ENCODE measurements at places on chromosomes 12 and 14. TPM values are rescaled to one million over a fixed set of nuclear protein-coding genes. Genes with fewer than 3 reads are reported as not detected.
A peak's percentile ranks its signal among the peaks of the same experiment; 100 is the strongest.

- no peaks in the 10 kb centered on the region for H3K36me3 ChIP-seq
- no peaks in the 10 kb centered on the region for H3K27me3 ChIP-seq
- peaks cover 8% of the 10 kb centered on the region for H3K4me1 ChIP-seq
- no peak for DNase-seq
- H3K4me3 ChIP-seq = no peak overlapping the region
Measured at GRCh38 chr14:82079553-82079952, 545.9 kb upstream of the SEL1L start.

GRCh38 chr12:129901254-129901653 is 2.6 kb downstream of the TMEM132D start:
- no peaks in the 10 kb centered on the region for H3K36me3 ChIP-seq
- DNase-seq = no peak
- H3K4me1 ChIP-seq = peaks cover 7% of the 10 kb centered on the region
- no peak overlapping the region for H3K4me3 ChIP-seq

- no peak overlapping the region for H3K27ac ChIP-seq
- DNase-seq = no peak
- H3K27me3 ChIP-seq = no peaks in the 10 kb centered on the region
- H3K4me3 ChIP-seq = no peak overlapping the region
Measured at GRCh38 chr12:107096571-107096970, 3.2 kb upstream of the CRY1 start.

- H3K27me3 ChIP-seq = no peaks in the 10 kb centered on the region
- no peaks in the 10 kb centered on the region for H3K36me3 ChIP-seq
- no peaks in the 10 kb centered on the region for H3K4me1 ChIP-seq
- no peak overlapping the region for H3K4me3 ChIP-seq
Measured at GRCh38 chr12:116166306-116166705, 111.2 kb downstream of the MED13L start.

DNA sequence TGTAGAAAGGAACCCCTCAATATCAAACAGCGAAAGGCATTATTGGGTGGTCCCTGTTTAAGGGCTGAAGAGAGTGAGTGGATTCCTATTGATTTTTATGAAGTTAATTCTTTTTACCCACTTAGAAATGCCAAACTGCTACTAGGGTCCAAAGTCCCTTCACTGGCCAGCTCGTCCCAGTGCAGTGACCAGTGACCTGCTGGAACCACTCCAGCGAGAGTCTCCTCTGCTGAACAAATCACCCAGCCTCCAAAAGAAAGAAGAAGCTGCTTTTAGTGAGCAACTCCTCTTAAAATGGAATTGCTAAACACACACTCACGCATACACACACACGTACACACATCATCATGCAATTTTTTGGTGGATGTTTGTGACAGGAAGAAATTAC is 198.2 kb upstream of the PLEKHG7 start:
- H3K36me3 ChIP-seq = no peaks in the 10 kb centered on the region
- no peak overlapping the region for H3K27ac ChIP-seq
- no peak overlapping the region for H3K4me3 ChIP-seq
- H3K27me3 ChIP-seq = no peaks in the 10 kb centered on the region
- DNase-seq = no peak

Gene DNAH10
- total RNA-seq = 0.24 TPM

DNA sequence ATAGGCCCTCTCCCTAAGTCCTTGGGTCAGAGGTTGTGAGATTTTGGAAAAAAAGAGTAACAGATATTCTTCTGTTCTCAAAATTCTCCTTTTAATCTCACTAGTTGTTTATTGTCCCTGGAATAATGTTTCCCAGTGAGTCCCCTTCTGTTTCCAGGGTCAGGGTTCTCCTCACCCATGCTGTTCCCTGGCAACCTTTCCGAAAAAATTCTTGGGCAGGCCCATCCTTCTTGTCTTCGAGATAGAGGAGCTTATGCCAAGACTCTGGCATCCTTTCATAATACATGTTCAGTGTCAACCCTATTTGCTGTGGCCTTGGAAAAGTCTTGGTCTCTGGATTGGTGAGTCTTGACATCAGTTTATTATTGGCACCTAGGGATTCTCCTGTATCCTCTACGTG is 212.4 kb upstream of the FAR2 start:
- H3K36me3 ChIP-seq = no peaks in the 10 kb centered on the region
- no peak overlapping the region for H3K27ac ChIP-seq
- DNase-seq = no peak

Gene YLPM1
- 69.0 TPM for total RNA-seq

Gene LUM
- total RNA-seq = not detected

GRCh38 chr14:96400495-96400894 is 8.6 kb downstream of the AK7 start:
- no peaks in the 10 kb centered on the region for H3K36me3 ChIP-seq
- no peaks in the 10 kb centered on the region for H3K27me3 ChIP-seq
- no peak for DNase-seq
- H3K27ac ChIP-seq = no peak overlapping the region
- H3K4me3 ChIP-seq = no peak overlapping the region
- no peaks in the 10 kb centered on the region for H3K4me1 ChIP-seq

DNA sequence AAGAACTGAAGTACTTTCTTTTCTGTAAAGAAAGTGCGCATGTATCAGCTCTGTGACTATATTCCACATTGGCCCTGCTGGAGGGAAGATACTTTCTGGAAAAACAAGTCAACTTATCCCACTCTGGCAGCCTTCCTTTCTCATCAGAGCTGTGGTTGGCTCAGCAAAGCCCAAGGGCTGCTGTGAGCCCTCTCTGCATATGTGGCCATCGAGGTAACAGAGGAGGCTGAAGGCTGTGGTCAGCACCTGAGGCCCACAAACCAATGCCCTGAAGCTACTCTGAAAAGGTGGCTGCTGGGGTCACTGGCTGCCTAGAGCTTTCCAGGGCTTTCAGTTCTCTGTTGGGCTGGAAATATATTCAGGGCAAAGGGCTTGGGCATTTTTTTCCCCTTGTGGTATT is 70.8 kb upstream of the IGF1 start:
- H3K27me3 ChIP-seq = no peaks in the 10 kb centered on the region
- peaks cover 1% of the 10 kb centered on the region for H3K4me1 ChIP-seq
- no peak overlapping the region for H3K4me3 ChIP-seq
- no peaks in the 10 kb centered on the region for H3K36me3 ChIP-seq
- no peak for DNase-seq
- no peak overlapping the region for H3K27ac ChIP-seq

Gene ARHGDIB
- 0.82 TPM for total RNA-seq

GRCh38 chr14:35826952-35827416 is 846 bp downstream of the BRMS1L start:
- no peak for DNase-seq
- H3K27ac ChIP-seq = peak overlapping the region; percentile 94
- H3K27me3 ChIP-seq = no peaks in the 10 kb centered on the region
- H3K4me3 ChIP-seq = peak overlapping the region; percentile 89
- peaks cover 5% of the 10 kb centered on the region for H3K36me3 ChIP-seq

DNA sequence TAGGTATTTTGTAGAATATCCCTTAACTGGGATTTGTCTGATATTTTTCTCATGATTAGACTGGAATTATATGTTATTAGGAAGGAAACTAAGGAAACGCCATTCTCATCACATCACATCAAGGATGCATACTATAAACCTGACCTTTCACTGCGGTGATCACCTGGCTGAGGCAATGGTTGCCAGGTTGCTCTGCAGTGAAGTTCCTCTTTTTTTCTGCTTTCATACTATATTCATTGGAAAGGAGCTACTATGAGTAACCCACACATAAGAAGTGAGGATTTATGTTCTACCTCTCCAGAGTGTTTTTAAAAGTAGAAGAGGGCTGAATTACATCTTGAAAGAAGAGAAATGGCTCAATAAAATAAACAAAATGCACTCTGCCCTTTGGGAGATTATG is 31.0 kb upstream of the GRIP1 start:
- no peaks in the 10 kb centered on the region for H3K4me1 ChIP-seq
- H3K27ac ChIP-seq = no peak overlapping the region
- no peaks in the 10 kb centered on the region for H3K36me3 ChIP-seq
- no peaks in the 10 kb centered on the region for H3K27me3 ChIP-seq

DNA sequence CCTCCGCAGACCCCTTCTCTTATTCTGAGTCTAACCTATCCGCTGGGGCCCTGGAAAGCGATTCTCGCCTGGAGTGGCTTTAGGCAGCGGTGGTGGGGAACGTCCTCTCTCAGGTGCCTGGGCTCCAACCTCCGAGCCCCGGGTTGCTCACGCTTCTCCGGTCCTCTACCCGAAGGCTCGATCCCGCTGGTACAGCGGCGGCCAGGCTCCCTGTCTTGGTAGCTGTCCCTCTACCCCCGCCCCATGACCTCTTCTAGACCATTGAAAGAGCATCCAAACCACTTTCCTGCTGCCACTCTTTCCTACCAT is 505 bp upstream of the HEBP1 start:
- peaks cover 5% of the 10 kb centered on the region for H3K27me3 ChIP-seq
- no peaks in the 10 kb centered on the region for H3K36me3 ChIP-seq
- peaks cover 11% of the 10 kb centered on the region for H3K4me1 ChIP-seq
- no peak for DNase-seq
- H3K4me3 ChIP-seq = peak overlapping the region; percentile 87

Gene SERPINA10
- not detected for total RNA-seq

DNA sequence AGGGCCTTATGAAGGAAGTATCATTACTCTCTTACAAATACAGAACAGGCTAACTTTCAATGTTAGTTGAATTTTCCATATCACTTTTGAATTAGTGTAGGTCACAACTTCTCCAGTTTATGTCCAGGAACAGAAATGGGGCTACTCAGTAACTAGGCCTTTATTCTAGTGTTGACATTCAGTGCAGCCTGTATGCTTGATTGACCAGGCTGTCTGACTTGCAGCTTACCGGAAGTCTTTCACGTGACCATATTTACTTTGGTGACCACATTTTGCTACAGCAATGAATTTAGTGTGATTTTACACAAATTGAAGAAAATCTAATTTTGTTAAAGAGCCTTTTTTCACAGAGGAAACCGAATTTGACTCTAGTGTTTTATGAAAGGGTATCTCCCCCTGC is 12.4 kb downstream of the MTERF2 start:
- no peaks in the 10 kb centered on the region for H3K4me1 ChIP-seq
- DNase-seq = no peak
- no peaks in the 10 kb centered on the region for H3K36me3 ChIP-seq
- H3K27me3 ChIP-seq = no peaks in the 10 kb centered on the region

GRCh38 chr14:54343272-54344121 is 53.3 kb upstream of the CDKN3 start:
- no peaks in the 10 kb centered on the region for H3K36me3 ChIP-seq
- H3K27me3 ChIP-seq = no peaks in the 10 kb centered on the region

Gene WNT1
- total RNA-seq = not detected

- H3K4me3 ChIP-seq = peak within 1 kb of the TSS; percentile 56
- no peak within 1 kb of the TSS for H3K27ac ChIP-seq
- H3K36me3 ChIP-seq = no peaks in the 10 kb centered on the region
- DNase-seq = peak; percentile 63
Measured at GRCh38 chr12:128267131-128267622, at the start of gene TMEM132C. TMEM132C (plus strand) TSS chr12:128267170; CDS start chr12:128267403, 233 bp downstream.

- no peaks in the 10 kb centered on the region for H3K36me3 ChIP-seq
- H3K4me3 ChIP-seq = no peak overlapping the region
Measured at GRCh38 chr12:96698521-96698920, 208.5 kb upstream of the NEDD1 start.

DNA sequence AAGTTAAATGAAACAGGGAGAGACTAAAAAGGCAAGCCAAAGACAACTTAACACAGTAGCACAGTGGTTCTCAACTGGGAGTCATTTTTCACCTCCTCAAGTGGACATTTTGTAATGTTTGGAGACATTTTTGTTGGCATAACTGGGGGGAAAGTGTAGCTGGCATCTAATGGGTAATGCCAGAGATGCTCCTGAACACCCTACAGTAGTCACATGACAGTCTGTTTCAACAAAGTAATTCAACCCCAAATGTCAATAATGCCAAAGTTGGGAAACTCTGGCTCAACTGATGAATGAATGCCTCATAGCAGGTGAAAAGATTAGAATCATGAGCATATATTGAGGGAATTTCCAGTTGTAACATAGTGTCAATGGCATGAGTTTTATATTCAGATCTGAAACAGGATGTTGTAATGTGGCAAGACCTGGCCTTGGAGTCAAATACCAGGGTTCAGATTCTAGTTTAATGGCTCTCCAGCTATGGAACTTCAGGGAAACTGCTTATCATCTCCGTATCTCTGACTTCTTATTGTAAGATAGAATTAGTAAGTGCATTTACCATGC is 2.4 kb upstream of the OR4K5 start:
- H3K36me3 ChIP-seq = no peaks in the 10 kb centered on the region
- no peaks in the 10 kb centered on the region for H3K27me3 ChIP-seq
- no peaks in the 10 kb centered on the region for H3K4me1 ChIP-seq
- H3K4me3 ChIP-seq = no peak overlapping the region
- no peak overlapping the region for H3K27ac ChIP-seq

Gene CLEC2B
- total RNA-seq = not detected
